ENCODE measurements at places on chromosomes 7 and 10.

GRCh38 chr7:55778631-55779030, 83.9 kb downstream of the SEPTIN14 start:
- no peak for DNase-seq

GRCh38 chr10:75269605-75270004, 33.8 kb upstream of the COMTD1 start:
- no peak for DNase-seq

DNA sequence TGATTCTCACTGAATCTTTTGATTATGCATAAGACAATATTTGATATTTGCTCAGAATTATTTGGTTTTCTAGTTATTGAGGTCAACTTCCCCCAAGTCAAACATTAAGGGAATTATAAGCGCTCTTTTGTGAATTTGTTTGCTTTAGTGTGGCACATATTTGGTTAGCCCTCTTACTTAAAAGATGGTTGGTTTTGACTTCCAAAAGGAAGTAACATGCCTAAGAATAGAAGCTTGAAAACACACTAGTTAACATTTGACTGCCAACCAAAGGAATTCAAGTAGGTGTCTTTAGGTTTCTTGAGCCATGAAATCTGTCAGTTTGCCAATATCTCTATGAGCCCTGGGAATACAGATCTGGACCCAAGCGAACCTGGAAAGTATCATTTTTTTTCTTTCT, 24.9 kb downstream of the STEAP4 start:
- DNase-seq: no peak

DNA sequence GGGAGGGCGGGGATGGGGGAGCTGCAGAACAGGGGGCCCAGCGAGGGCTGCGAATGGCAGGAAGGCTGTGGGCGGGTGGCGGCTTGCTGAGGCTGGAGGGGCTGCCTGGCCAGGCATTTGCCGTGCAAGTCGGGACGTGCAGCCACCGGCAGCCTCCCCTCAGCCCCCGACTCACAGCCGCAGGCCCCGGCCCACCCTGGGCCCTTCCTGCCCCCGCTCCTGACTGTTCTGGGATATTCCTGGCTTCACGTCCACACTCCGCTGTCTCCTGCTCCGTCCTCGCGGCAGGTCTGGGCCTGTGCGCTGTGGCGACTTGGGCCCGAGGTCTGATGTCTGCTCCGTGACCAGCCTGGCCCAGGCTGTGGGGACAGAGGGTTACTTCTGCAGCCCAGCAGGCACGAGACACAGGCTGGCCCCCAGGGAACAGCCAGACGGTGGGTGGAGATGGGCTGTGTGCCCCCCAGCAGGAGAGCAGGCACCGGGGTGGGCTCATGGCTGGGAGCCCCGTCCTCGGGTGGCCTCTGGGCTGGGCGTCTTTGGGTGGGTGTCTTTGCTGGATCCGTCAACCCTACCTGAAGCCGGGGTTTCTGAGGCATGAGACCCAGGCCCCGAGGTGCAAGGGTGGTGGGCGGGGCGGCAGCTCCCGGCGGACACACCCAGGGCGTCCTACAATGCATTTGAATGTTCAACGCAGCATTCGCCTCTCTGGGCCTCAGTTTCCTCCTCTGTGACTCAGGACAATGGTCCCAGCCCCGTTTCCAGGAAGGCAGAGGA, 86.5 kb downstream of the FOXL3 start:
- no peak for DNase-seq

DNA sequence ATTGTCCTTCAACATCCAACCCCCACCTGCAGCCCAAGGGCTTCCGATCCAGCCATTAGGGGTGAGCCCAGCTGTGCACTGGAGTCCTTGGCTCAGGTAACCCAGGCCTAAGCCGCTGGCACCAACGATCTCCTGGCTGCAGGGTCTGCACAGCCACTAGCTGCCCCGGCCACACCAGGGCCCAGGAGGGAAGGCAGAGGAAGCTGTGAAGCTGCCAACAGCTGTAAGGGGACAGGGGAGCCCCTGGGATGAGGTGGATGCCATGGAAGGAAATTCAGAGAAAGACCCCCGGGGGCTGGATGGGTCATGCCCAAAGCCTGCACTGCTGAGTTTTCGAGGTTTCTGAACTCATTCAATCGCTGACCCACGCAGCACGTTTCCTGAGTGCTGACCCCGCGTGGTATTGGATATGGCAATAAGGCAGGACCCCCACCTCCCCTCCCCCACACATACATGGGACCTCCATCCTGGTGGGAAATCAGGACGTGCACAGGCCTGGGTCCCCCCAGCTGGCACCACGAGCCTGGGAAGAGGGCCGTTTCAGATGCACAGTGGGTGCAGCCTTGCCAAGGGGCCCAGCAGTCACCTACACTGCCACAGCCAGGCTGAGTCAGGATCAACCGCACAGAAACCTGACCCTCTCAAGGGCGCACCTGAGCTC, 170.3 kb downstream of the DIP2C start:
- no peak for DNase-seq

DNA sequence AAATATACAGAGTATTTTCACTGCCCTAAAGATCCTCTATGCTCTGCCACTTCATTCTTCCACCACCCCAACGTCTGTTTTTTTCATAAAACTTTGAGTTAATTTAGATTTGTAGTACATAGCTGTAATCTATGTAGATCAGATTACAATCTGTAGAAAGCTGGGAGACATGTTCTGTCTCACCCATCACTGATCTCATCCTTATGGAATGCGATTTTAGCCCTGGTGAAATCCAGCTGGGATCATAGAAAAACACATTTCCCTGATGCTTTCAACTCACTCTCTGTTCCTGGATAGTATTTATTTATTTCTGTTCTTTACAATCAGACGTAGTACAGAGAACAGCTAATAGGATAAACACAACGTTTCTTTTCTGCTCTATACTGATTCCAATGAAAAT, 521.0 kb downstream of the KIF20B start:
- no peak for DNase-seq

DNA sequence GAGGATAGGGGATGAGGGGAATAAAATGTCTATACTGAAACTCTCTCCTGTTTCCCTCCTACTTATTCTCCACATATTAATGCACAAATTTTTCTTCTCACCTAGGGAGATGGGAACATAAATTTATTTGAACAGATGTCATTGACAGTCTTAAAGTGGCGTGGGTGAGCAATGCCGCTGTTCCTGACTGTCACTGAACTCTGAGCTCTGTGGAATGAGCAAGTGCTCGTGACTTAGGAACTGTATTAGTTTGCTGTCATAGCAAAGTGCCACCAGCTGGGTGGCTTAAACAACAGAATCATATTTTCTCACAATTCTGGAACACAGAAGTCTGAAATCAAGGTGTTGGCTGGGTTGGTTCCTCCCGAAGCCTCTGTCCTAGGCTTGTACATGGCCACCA, 29.1 kb downstream of the INPP5F start:
- no peak for DNase-seq

- DNase-seq: no peak
Measured at GRCh38 chr10:97464226-97464625, 18.3 kb downstream of the ZDHHC16 start.

DNA sequence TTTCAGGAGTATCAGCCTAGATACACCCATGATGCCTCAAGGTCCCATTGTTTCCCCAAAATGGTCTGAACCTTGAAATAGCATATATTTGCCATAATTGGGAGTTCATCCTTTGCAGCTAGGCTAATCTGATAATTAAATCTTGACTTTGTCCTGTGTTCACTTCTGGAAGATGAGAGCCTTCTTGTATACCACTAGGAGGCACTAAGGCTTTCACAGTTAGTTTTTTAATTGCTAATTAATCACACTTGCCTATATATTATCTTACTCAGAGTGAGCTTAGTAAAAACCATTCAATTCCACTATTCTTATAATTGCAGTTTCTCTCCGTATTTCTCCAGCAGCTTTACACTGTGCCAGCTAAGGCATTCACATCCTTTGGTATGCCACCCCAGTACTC, 48.7 kb upstream of the MAGI2 start:
- DNase-seq: no peak

DNA sequence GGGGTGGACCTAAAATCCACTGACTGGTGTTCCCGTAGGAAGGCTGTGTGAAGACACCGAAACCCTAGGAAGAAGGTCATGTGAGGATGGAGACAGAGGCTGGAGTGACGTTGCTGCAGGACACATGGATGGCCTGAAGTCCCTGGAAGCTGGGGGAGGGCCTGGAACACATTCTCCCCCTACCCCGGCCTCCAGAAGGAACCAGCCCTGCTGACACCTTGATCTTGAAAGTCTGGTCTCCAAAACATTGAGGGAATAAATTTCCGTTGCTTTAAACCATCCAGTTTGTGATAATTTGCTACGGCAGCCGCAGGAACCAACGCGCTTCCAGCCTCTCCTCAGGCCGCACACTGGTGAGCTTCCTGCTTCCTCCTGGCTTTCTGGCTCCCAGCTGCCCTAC, 288.2 kb downstream of the GLRX3 start:
- DNase-seq: no peak

DNA sequence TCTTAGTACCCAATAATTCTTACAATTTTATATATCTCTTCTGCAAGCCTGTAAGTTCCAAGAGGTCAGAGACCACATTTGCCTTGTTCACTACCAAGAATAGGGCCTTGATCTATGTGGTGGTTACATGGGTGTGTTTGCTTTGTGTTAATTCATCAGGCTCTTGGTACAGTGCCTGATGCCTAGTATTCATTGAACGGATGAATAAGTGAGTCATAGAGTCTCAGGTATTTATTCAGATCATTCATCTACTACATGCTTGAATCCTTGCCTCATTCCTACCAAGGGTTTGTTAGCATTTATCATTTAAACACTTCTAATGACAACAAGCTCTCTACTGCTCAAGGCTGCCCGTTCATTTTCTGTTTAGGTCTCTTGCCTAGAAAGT, 11.3 kb upstream of the SGPL1 start:
- no peak for DNase-seq

DNA sequence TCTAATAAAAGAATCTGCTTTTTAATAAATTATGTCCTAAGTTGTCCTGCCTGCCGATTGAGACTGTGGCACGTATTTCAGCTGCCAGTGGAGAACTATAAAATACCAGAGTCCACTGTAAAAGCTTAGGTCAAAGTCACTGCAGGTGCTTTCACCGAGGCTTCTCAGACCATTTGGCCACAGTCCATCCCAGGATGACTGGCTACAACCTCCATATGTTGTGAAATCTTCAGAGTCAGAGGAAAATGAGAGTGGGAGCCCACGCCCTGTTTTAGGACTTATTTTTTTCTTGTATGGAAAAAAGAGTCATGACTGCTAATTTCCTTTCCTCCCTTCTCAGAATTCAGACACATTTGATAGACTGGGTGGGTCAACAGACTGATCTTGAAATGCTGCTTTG, 182.9 kb downstream of the ANK3 start:
- no peak for DNase-seq

DNA sequence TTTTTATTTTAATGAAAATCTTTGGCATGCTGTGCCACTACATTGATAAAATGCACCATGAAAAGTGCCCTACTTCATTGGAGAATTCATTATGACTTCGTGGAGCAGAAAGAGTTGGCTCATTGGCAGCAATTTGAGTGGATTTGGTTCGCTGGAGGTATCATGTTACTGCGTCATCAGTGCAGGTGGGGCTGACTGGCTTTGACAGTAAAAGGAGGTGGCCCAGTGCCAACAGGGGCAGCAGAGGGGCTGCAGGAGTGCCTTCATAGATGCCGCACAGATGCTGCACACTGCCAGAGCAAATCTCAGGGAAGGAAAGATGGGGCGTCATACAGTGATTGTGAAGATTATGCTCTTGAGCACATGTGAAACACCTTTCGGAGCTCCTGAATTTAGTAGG, 22.2 kb downstream of the FZD1 start:
- DNase-seq: no peak

- no peak for DNase-seq
Measured at GRCh38 chr10:32112055-32112454, 55.8 kb upstream of the KIF5B start.

DNA sequence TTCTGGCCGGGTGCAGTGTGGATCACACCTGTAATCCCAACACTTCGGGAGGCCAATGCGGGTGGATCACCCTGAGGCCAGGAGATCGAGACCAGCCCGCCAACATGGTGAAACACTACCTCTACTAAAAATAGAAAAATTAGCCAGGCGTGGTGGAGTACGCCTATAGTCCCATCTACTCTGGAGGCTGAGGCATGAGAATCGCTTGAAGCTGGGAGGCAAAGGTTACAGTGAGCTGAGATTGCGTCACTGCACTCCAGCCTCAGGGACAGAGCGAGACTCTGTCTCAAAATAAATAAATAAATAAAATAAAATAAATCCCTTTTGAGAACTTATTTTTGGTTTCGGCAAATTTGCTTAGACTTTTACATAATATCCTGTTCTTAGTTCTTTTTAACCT, 31.3 kb upstream of the ATP6V0A4 start:
- DNase-seq: no peak

DNA sequence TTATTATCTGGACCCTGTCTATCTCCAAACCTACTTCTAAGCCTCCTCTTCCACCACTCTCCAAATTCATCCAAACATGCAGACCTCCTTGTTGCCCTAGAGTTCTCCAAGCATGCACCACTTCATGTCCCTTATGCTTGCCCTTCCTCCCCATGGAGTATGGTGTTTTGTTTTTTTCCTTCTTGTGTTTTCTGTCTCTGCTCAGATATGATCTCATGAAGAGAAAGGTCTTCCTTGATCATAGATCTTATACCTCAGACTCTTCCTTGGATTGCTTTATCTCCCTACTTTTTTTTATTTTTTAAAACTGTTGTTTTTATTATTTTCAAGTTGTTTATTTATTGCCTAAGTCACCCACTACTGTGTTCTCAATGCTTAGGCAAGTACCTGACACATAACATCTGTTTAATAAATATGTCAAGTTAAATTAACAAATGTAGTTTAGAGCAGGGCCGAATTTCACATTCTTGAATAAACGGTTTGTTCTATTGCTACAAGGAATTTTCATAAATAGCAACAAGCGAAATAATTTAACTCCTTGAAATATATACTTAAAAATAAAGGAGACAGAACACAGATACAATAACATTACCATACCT, 84.5 kb downstream of the HGF start:
- DNase-seq: no peak

GRCh38 chr7:2029936-2030335, 202.8 kb downstream of the MAD1L1 start:
- DNase-seq: no peak

- no peak for DNase-seq
Measured at GRCh38 chr10:70769121-70769520, 16.1 kb downstream of the TBATA start.

DNA sequence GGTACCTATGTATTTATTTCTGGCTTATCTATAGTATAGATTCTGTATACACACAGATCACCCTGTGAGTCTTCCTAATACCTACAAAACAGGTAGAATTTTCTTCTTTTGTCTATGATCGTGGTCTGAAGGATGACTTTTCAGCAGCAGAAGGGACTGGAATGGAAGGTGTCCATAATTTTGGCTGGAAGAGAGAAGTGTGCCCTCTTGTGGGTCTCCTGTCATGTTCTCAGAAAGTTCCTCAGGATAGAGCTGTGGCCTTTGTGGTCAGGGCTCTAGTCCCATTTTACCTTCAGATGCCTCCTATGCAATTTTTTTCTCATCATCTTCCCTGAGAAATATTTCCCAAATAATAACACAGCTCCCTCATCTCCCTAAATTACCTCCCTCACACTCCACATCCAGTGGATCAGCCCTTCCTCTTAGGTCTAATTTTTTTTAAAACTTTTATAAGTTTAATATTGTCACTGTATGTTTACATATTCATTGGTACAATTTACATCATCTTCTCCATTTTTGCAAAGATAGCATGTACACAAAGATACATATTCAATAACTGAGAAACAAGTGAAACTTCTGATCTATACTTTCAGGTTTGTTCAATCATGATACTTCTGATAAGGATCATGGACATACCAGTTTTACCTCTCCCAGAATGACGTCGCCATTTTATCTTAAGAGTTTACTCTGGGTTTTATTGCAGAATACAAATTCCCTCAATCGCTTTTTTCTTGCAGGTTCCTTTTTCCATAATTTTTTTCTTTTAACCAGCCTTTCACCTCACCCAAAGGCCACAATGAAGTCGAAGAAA, 112.7 kb downstream of the REEP3 start:
- no peak for DNase-seq

Measured in stimulated activated CD8-positive, alpha-beta memory T cell treated with anti-CD3 and anti-CD28 coated beads, Interleukin-4, amount 100 ng/mL, for 1 hour (primary cell).